Activated naive CD8-positive, alpha-beta T cell treated with anti-CD3 and anti-CD28 coated beads, Interleukin-2, amount 10 ng/mL, durations not matched to agents 7 days and 5 days (primary cell): ENCODE measurements at places on chromosomes 11 and 22.

GRCh38 chr11:128453444-128454336, 133.7 kb downstream of the ETS1 start:
- no peak for DNase-seq

DNA sequence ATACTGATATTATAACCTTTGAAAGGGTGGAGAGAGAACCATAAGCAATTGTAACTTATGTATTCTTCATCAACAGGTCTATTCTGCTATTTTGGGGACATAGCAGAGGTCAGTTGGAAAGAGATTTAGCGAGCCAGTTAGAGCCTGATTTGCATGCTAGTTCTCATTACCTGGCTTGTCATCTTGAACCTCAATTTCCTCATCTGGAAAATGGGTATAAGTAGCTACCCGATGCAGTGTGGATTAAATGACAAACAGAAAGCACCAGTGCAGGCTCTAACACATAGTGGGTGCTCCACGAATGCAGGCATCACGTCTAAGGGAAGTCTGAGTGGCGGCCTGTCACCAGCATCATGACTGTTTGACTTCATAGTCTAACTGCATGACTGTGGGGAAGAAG, 67.7 kb downstream of the LDLRAD3 start:
- no peak for DNase-seq

DNA sequence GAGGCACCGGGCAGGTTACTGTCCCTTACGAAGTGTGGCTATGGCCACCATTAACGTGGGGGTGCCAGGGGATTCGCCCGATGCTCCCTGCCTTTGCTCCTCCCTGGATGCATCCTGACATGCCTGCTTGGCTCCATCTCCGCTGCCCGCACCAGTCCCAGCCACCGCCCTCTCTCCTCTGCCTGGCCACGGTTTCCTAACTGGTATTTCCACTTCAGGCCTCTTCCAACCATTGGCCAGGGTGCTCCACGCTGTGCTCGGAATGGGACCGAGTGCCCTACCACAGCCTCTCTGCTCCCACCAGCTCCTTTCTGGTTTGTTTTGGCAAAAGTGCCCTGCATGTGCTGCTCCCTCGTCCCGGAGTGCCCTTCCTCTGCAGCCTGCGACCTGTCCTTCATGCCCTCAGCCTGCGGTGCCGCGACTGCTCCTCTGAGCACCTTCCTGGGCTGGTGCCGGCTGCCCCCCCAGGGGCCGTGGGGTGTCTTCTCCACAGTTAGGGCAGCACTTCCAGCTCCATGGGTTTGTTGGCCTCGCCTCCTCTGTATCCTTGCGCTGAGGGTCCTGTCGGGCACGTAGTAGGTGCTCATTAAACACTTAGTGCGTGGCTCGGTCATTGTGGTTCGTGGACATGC, 12.6 kb upstream of the GRAMD4 start:
- no peak for DNase-seq

DNA sequence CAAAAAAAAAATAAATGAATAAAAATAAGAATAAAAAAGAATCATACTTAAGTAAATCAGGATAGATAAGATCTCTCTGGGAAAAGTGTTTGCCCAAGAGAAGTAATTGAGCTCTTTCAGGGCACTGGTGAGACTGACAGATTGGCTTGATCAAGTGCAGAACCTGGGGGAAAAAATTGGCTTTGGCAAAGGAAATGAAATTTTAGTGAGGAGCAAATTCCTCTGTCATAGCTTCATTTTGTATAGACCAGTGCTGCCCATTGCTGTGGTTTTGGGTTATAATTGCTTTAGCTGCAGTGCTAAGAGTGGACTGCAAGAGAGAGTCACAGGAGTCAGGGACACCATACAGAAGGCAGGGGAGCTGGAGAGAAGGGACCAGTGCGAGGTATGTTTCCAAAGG, 35.7 kb downstream of the SFI1 start:
- no peak for DNase-seq

DNA sequence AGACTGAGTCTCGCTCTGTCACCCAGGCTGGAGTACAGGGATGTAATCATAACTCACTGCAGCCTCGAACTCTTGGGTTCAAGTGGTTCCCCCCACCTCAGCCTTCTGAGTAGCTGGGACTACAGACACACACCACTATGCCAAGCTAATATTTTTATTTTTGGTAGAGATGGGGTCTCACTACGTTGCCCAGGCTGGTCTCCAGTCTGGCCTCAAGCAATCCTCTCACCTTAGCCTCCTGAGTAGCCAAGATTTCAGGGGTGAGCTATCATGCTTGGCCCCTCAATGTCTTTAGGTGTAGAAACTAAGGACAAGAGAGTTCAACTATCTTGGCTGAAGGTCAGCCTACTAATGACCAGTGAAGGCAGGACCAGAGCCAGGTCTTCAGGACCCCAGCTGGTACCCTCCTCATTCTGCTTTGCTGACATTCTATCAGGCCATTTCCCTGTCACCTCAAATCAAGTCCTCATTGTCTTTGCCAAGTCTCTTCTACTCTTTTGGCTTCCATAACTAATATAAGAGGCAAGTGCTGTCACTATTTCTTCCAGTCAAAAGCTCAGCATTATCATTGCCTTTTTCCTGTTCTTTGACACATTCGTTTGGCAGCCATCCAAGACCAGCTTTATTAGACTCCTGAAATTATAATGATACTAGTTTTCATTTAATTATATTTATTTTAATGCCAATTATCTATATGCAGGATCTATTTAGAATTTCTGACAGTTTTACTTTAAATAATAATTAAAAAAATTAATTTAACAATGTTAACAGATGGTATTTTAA, 264.2 kb upstream of the PITPNB start:
- no peak for DNase-seq
